ENCODE measurements at places on chromosomes 7 and 10. TPM values are rescaled to one million over a fixed set of nuclear protein-coding genes. Genes with fewer than 3 reads are reported as not detected.

Gene DGKB
- total RNA-seq: 0.31 TPM

GRCh38 chr10:31549896-31550295 is 230.9 kb downstream of the ZEB1 start:
- no peak for DNase-seq

DNA sequence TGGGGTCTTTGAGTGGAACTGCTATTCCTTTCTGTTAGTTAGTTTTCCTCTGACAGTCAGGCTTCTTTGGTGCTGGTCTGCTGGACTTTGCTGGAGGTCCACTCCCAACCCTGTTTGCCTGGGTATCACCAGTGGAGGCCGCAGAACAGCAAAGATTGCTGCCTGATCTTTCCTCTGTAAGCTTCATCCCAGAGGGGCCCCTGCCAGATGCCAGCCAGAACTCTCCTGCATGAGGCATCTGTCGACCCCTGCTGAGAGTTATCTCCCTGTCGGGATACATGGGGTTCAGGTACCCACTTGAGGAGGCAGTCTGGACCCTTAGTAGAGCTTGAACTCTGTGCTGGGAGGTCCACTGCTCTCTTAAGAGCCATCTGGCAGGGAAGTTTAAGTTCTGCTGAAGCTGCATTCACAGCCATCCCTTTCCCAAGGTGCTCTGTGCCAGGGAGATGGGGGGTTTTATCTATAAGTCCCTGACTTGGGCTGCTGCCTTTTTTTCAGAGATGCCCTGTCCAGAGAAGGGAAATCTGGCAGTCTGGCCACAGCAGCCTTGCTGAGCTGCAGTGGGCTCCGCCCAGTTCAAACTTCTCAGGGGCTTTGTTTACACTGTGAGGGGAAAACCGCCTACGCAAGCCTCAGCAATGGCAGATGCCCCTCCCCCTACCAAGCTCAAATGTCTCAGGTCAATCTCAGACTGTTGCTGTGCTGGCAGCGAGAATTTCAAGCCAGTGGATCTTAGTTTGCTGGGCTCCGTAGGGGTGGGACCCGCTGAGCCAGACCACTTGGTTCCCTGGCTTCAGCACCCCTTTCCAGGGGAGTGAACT is 89.7 kb upstream of the CDK6 start:
- DNase-seq: no peak

Gene DMBT1
- total RNA-seq: 47.5 TPM

DNA sequence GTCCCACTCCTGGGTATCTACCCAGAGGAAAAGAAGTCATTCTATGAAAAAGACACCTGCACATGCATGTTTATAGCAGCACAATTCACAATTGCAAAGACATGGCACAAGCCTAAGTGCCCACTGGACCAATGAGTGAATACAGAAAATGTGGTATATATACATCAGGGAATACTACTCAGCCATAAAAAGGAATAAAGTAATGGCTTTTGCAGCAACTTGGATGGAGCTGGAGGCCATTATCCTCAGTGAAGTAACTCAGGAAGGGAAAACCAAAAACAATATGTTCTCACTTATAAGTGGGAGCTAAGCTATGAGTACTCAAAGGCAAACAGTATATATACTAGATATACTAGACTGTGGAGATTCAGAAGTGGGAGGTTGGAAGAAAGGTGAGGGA is 53.7 kb downstream of the VKORC1L1 start:
- DNase-seq: no peak

Gene SORBS1
- 52.7 TPM for total RNA-seq

DNA sequence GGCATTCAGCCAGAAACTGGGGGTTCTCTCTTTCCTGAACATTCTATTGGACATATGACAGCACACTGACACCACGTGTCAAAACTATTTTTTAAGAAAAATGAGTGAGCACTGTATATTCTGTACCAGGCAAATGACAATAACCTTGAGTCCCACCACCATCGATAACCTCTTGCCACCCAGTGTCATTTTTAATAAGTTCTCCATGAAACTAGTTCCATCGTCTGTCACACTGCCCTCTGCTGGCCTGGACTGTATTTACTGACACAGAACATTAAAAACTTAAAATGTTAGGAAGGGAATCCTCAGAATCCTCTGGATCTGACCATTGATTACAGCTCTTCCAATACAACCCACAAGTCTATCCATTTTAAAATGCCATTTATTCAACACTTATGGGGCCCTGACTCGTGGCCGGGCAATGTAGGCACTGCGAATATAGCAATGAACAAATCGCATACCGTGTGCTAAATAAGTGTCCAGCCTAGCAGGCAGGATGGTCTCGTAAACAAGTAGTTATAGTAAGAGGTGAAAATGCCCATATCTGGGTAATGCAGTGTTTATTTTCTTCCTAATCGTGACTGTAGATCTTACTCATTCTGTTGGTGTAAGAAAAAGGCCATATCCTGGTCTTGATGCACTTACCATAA is 35.9 kb upstream of the CACNB2 start:
- no peak for DNase-seq

- no peak for DNase-seq
Observed at GRCh38 chr7:138961159-138961558, 20.0 kb downstream of the KIAA1549 start.

- DNase-seq: no peak
Observed at GRCh38 chr7:7688956-7689355, 29.5 kb downstream of the RPA3 start.

Gene TMEM140
- 25.4 TPM for total RNA-seq

DNA sequence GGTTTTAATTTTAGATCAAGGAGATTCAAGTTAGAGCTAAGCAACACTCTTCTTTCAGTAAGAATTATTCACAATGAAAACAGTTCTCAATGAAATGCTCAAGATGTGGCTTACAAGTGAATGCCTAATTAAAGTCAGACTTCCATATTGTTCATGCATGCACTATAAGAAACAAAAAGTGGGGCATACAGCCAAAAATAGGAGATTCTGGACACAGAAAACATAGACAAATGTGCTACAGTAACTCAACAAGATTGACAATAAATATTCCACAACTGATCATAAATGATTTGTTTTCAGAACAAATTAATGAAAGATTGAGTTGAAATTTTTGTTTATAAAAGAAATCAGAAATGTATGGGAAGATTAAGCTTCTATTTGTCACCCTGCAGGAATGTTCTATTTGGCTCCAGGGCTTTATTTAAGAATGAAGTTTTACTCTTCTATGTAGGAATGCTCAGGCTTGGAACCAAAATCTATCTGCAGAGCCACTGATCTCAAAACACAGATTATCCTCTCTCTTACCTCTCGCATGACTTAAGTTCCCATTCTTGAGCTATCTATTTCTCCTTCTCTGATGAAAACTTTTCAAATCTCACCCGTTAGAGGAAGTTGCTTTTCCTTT is 89.0 kb upstream of the PIP4K2A start:
- DNase-seq: no peak

DNA sequence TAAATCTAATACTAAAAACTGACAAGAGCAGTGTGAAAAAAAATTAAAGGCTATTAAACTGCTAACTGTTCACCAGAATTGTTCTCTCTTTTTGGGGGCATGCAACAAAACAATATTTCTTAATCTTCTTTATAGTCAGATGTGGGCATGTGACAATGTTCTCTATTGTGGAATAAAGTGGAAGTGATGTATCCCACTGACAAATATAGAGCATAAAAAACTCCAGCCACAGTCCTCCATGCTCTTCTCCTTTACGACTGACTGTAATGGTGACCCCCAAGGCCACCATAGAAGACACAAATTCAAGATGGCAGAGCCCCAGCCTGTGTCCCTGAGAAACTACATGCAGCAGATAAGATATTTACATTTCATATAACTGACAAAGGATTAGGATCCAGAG is 11.6 kb upstream of the CCDC6 start:
- no peak for DNase-seq

Gene ZNF425
- total RNA-seq: 1.5 TPM

Gene LEP
- 0.15 TPM for total RNA-seq

Data from left lung (tissue), 14 donors.